ENCODE measurements at places on chromosomes 4 and X.
A peak's percentile ranks its signal among the peaks of the same experiment; 100 is the strongest.

- DNase-seq = peak; percentile 66
These were observed 1.7 kb downstream of the TMEM131L start for GRCh38 chr4:153467897-153468262.

DNA sequence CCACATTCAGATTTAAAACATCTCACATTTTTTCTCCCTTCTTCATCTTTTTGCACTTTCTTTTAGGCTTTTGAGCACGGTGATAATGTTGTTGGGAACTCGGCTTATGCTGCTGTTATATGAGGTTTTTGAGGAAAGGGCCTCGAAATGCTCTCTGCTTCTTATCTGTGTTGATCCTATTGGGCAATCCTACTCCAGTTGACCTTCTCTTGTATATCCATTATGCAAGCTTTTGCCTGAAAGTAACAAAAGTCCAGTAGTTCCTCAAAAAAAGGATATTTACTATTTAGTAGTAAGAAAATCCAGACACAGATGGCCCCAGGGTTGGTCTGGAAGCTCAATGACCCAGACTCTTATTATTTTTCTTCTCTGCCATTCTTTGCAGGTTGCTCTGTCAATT lies 57.7 kb upstream of the SPANXB1 start:
- no peak for DNase-seq

DNA sequence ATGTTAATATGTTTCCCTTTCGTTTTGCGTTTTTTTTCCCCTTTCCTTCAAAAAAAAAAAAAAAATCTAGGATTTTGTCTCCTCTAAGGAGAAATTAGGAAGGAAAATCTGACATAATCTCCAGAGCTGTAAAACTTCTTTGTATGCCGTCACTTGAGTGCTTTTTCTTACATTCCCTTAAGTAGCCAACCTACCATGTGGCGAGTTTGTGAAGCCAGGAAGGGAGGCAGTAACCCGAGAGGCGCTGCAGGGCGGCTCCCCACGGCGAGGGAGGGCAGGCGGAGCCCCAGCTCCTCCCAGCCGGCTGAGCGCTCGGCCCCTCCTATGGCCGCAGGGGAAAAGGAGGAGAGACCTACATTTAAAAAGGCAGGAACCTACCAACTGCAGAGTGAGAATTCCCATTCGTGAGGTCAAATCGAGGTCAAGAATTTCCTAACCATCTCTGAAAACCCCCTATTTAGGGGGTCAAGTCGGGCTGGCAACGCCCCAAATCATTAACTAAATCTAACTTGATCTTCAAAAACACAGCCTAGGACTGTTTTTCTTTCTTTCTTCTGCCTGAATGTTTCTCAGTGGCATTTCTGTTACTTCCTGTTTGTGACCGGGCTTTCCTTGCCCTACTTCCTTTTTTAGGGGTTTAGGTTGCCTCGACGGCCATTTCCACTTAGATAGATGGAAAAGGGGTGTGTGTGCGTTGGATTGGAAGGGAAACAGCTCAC lies 345.1 kb upstream of the KLF3 start:
- peak; percentile 80 for DNase-seq

- peak; percentile 37 for DNase-seq
These were observed 759 bp upstream of the TBC1D1 start for GRCh38 chr4:37889849-37890800.

DNA sequence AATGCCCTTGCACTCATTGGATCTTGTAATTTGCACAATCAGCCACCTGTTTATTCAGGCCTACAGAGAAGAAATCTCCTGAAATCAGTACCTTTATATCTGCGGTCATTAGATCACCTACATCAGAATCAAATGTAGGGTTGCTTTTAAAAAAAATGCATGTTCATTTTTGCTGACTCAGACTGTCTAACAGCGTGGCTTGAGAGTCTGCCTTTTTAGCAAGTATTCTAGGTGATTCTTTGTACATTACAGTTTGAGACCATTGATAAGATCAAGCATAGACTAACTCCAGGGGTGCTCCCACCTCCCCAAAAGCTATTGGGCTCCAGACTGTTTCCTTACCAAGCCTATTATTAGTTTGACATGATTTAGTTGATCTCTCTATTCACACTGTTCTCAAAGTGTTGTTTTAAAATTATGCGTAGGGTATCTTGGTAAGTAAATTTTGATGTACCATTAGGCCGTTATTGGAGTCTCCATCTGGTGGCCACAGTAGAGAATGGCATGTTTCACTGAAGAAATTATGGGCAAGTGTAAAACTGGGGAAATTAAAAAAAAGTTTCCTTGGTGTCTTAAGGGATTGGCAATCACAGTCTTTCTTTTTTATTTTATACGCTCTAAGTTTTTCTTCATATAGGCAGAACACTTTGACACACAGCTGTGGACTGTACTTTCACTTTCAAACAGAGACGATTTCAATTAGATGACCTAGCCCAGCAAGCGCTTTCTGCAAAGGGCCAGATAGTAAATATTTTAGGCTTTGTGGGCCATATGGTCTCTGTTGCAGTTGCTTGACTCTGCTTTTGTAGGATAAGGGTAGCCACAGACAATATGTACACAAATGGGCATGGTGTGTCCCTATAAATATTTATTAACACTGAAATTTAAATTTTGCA lies 33.7 kb upstream of the MSL3 start:
- DNase-seq = peak; percentile 24

- DNase-seq = no peak
These were observed 13.6 kb downstream of the PPA2 start for GRCh38 chr4:105460306-105460705.

- no peak for DNase-seq
These were observed 77.6 kb upstream of the RAB40AL start for GRCh38 chrX:102859550-102859871.

DNA sequence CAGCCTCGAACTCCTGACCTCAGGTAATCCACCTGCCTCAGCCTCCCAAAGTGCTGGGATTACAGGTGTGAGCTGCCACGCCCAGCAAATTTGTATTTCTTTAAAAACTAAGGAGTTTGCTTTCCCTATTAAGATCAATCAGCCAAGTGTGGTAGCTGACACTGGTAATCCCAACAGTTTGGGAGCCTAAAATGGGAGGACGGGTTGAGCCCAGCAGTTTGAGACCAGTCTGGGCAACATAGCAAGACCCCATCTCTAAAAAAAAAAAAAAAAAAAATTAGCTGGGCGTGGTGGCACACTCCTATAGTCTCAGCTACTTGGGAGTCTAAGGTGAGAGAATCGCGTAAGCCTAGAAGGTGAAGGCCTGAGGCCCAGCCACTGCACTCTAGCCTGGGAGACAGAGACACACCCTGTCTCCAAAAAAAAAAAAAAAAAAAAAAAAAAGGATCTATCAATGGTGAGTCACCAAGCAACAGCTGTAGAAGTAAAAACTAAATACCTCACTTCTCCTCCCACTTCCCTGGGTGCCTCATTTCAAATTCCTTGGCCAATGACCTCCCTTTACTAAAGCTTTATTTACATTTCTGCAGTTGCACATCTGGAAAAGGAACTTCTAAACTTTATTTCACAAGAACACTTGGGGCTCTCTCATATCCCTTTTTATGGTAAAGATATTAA lies 54.5 kb downstream of the LDB2 start:
- DNase-seq = no peak

DNA sequence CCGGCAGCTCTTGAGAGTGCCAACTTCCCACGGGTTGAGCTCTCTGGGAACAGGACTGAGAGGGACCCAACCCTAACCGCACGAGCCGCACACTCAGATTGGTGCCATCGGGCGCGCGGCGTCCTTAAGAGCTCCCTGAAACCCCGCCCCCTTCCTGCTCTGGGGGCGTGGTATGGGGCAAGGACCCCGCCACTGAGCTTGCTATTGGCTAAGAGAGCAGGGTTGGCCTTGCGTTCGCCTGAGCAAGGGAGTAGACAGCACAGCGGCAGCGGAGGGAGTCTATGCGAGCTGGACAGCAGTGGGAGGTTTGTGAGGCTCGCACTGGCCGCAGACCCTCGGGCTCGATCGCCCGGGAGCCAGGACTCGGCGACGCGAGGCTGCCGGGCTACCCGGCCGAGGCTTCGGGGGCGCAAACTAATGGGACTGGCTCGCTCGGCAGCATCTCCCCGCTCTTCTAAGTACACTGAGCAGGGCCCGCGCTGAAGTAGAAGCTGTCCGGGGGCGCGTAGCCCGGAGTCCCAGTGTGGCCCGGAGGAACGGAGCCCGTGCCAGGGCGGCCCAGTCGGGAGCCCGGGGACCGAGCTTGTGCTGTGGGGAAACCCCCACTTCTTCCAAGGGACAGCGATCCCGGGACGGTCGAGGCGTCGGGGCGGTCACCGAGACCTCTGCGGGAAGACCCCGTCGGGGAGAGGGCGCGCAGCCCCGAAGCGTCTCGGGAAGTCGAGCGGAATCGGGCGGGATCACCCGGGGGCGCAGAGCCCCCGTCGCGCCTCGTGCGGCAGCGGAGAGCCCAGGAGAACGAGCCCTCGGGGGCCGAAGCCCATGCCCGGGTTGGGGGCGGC lies at the start of gene EFNB1:
Gene EFNB1 (plus strand): TSS at position 282 of the 842 bp plus-strand sequence. CDS start 756 bp downstream, outside the sequence.
- DNase-seq = peak; percentile 90

- no peak for DNase-seq
These were observed 259.4 kb upstream of the ARX start for GRCh38 chrX:25275159-25275558.

GRCh38 chrX:22247169-22247568 lies 25.5 kb upstream of the CBLL2 start:
- DNase-seq = no peak

GRCh38 chrX:47958761-47959342 lies 44.9 kb downstream of the ZNF182 start:
- DNase-seq = peak; percentile 39

DNA sequence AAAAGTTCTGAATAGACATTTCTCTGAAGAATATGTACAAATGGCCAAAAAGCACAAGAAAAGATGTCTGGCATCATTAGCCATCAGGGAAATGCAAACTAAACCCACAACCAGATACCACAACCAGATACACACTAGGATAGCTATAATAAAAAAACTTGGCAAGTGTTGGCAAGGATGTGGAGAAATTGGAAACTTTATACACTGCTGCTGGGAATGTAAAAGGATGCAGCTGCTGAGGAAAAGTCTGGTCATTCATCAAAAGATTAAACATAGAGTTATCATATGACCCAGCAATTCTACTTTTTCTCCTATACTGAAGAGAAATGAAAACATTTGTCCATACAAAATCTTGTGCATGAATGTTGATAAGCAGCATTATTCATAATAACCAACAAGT lies 92.3 kb downstream of the UCHL1 start:
- DNase-seq = no peak
